ENCODE measurements at places on chromosomes 16 and 17.
A peak's percentile ranks its signal among the peaks of the same experiment; 100 is the strongest.

GRCh38 chr17:14103836-14104235 lies 34.5 kb downstream of the COX10 start:
- H3K27me3 ChIP-seq: no peaks in the 10 kb centered on the region
- no peak for DNase-seq
- H3K4me3 ChIP-seq: no peak overlapping the region
- H3K4me1 ChIP-seq: no peaks in the 10 kb centered on the region
- peaks cover 3% of the 10 kb centered on the region for H3K36me3 ChIP-seq

DNA sequence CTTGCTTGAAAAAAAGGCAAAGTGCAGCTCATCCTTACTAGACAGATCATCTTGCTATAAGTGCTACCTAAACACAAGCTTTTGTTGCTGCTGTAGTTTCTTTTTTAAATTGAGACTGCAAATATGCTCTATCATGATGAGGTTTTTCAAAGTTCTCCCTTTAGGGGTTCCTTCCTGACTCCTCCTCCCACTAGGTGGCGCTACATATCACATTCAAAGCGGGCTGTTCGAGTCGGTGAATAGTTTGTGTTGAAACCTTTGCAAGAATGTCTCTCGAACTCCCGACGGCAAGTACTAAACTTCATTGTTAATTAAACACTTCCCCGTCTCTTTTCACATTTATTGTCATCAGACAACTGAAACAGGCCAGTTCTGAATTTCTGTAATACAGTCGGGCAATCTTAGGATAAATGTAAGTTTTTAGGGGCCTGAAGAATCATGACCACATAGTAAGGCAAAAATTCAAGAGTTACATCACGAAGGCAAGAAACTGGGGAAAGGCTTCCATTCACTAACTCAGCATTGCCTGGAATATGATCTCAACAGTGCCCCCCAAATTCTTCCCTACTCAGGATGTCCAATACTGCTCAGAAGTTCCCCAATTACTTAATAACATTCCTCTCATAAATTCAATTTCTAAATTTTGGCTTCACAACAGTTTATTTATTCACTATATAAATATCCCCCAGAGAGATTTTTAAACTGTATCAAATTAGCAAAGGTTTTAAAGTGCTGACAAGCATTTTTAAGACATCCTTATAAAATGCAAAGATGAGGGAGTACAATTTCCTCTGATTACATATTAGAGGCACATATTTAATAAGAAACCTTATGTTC lies 6.7 kb downstream of the HS3ST3A1 start:
- DNase-seq: peak; percentile 37
- H3K27me3 ChIP-seq: peaks cover 20% of the 10 kb centered on the region
- no peaks in the 10 kb centered on the region for H3K4me1 ChIP-seq
- no peak overlapping the region for H3K4me3 ChIP-seq
- no peaks in the 10 kb centered on the region for H3K36me3 ChIP-seq

- DNase-seq: no peak
- no peaks in the 10 kb centered on the region for H3K27me3 ChIP-seq
- H3K4me1 ChIP-seq: peaks cover 4% of the 10 kb centered on the region
- H3K27ac ChIP-seq: no peak overlapping the region
- no peaks in the 10 kb centered on the region for H3K36me3 ChIP-seq
These were observed 129.8 kb upstream of the RCVRN start for GRCh38 chr17:10034719-10035475.

DNA sequence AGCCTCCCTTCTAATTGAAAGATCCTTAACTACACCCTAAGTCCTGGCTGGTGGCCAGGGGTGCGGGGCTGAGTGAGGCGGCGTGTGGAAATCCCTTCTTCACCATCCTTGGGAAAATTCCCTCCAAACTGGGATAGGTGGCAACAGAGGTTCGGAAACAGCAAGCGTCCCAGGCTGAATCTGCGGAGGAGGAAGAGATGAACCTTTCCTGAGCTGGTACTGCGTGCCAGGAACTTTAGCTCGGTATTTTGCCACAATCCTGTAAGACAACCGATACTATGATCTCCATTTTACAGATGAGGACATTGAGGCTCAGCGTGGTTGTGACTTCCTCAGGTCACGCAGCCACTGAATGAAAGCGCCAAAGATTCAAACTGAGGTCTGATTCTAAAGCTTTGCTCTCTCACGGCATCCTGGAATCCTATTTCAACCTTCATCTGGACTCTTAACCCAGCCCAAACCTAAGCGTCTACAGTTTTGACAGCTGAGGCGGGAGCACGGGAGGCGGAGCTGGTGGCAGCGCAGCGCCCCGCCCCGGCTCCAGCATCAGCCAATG lies 583 bp upstream of the CYLD start:
- peak overlapping the region; percentile 88 for H3K4me3 ChIP-seq
- H3K27me3 ChIP-seq: no peaks in the 10 kb centered on the region
- H3K4me1 ChIP-seq: peaks cover 14% of the 10 kb centered on the region
- no peak for DNase-seq

DNA sequence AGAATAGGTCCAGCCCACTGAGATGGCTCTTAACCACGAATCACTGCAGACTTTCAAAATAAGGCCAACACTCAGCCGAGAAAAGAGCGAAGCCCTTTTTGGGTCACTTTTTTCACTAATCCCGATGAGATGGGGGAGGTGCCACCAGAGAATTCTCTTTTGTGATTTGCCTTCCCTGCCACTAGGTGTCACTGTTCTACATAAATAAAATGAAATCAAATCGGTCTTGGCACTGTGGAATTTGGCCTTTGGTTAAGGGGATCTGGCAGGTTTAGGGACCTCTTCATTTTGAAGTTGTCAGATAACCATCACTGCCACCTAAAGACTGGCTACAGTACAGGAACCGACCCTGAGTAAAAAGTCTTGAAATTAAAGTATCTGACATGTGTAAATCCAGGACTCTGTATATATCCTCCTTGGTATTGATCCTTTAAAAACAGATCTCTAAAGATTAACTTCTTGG lies 147.0 kb downstream of the HS3ST4 start:
- no peaks in the 10 kb centered on the region for H3K4me1 ChIP-seq
- H3K4me3 ChIP-seq: no peak overlapping the region
- no peaks in the 10 kb centered on the region for H3K27me3 ChIP-seq
- peak; percentile 44 for DNase-seq
- H3K36me3 ChIP-seq: no peaks in the 10 kb centered on the region

Measured in thymus (tissue), 14 donors.